ENCODE measurements at places on chromosomes 3 and 15. TPM values are rescaled to one million over a fixed set of nuclear protein-coding genes. Genes with fewer than 3 reads are reported as not detected.
A peak's percentile ranks its signal among the peaks of the same experiment; 100 is the strongest.

Gene NTRK3
- 4.4 TPM for total RNA-seq

Gene ARGFX
- not detected for total RNA-seq

Gene SEMA6D
- 90.6 TPM for total RNA-seq

Gene CACNA1D
- 66.7 TPM for total RNA-seq

- H3K4me3 ChIP-seq, result no peak overlapping the region
- no peaks in the 10 kb centered on the region for H3K4me1 ChIP-seq
- peaks cover 11% of the 10 kb centered on the region for H3K36me3 ChIP-seq
- no peaks in the 10 kb centered on the region for H3K27me3 ChIP-seq
- no peak for DNase-seq
These were observed 23.1 kb downstream of the PLXNB1 start for GRCh38 chr3:48406443-48407431.

- H3K4me1 ChIP-seq, result no peaks in the 10 kb centered on the region
- no peak for DNase-seq
- no peaks in the 10 kb centered on the region for H3K36me3 ChIP-seq
- H3K27ac ChIP-seq, result no peak overlapping the region
These were observed 24.5 kb upstream of the NEDD4 start for GRCh38 chr15:56017920-56018319.

- H3K4me3 ChIP-seq, result no peak overlapping the region
- DNase-seq, result peak; percentile 79
- peaks cover 58% of the 10 kb centered on the region for H3K4me1 ChIP-seq
- peak overlapping the region; percentile 96 for H3K27ac ChIP-seq
- H3K27me3 ChIP-seq, result no peaks in the 10 kb centered on the region
These were observed 2.4 kb downstream of the CSRNP1 start for GRCh38 chr3:39150803-39151631.

- H3K4me1 ChIP-seq, result peaks cover 12% of the 10 kb centered on the region
- peak; percentile 53 for DNase-seq
- H3K27me3 ChIP-seq, result peaks cover 38% of the 10 kb centered on the region
- no peak overlapping the region for H3K4me3 ChIP-seq
- H3K27ac ChIP-seq, result no peak overlapping the region
These were observed 170.2 kb upstream of the TLE3 start for GRCh38 chr15:70267879-70268278.

DNA sequence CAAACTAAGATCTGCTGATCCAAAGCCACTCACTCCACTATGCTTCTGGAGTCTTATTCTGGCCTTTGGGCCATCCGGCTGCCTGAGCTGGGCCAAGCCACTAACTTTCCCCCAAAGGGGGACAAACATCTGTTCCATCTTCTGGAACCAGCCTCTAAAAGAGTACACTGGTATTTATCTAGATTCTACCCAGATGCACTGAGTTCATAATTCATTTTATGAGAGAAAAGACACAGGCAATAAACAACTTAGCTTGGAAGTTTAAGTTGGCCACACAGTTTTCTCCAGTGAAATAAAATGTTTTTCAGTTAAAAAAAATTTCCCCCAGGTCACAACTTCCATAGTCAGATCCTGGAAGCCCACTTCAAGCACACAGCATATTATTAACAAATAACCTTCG lies 80.1 kb upstream of the ARHGEF3 start:
- peaks cover 10% of the 10 kb centered on the region for H3K27me3 ChIP-seq
- H3K4me3 ChIP-seq, result no peak overlapping the region
- no peak for DNase-seq

DNA sequence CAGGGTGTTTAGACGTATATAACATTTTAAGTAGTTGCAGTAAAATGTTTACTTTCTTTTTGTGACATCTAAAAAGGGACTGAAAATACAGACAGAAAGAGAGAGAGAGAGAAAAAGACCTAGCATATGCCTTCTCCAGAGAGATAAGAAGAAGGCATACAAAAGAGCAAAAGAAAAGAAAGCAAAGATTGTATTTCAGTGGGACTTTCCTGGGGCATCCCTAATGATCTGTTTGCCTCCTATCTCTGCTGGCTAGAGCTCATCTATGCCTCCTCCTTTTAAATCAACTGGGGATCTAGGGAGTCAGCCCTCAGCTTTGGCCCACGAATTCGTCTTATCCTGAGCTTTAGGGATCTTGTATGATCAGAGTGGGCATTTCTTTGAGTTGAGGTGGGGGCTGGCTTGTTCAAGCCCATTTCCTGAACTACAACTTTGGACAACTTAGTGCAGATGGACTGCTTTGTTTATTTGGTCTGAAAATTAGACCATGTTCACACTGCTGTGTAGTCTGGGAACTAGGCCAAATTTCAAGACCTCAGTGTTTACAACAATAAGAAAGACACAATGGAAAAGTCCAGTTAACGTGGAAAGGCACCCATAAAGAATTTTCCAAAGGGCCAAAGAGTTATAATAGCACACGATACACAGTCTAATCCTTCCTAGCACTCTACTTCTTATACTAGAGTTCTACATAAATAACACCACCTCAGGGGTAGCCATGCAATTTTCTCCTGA lies 61.0 kb downstream of the ATP8B4 start:
- no peaks in the 10 kb centered on the region for H3K36me3 ChIP-seq
- no peak overlapping the region for H3K4me3 ChIP-seq
- peaks cover 9% of the 10 kb centered on the region for H3K27me3 ChIP-seq
- H3K27ac ChIP-seq, result no peak overlapping the region
- no peak for DNase-seq
- H3K4me1 ChIP-seq, result no peaks in the 10 kb centered on the region

DNA sequence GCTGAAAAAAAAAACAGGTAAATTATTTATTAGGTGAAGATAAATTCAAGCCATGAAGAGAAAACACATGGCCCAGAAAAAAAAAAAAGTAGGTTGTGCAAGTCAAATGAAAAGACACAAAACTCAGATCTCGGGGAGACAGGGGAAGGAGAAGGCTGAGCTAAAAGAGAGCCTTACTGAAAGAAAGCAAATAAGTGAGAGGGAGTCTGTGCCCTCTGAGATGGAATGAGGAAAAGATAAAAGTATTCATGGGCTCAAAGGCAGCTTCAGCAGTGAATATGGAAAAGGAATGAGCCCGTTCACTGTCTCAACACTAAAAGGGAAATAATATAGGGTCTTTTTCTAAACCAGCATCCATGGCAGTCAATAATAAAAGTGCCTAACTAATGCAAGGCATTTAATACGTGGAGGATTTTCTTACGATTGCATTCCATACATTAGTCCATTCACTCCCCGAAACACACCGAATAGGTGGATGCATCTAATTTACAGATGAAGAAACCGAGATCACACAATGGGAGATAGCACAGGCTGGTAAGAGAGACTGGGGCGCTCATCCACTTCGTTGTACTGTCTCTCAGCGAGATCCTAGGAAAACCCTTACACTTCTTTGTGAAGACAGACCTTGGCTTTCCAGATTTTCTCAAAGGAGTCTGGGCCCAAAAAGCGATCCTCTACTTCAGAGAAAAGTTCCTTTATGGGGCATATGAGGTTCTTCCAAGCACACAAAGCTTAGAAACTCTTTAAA lies 1.1 kb downstream of the TFDP2 start:
- H3K27ac ChIP-seq, result peak overlapping the region; percentile 88
- peak overlapping the region; percentile 76 for H3K4me3 ChIP-seq
- peaks cover 13% of the 10 kb centered on the region for H3K4me1 ChIP-seq
- no peaks in the 10 kb centered on the region for H3K27me3 ChIP-seq
- H3K36me3 ChIP-seq, result no peaks in the 10 kb centered on the region

DNA sequence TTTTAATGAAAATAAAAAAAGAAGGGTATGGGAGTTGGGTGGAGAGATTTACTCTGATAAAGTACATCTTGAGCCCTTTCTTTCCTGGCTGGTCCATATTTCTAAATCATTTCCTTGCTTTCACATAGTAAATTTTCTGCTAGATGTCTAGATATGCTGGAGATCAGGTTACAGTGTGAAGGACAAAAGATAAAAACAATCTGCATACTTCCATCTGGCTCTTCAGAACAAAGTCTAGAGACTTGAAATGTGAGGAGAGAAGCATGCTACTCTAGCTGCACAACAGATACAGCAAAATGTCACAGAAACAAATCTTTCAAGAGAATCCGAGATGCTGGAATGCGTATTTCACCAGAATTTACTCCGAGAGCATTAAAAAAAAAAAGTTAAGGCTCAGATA lies 42.2 kb downstream of the FOXP1 start:
- H3K36me3 ChIP-seq, result no peaks in the 10 kb centered on the region
- H3K4me1 ChIP-seq, result peaks cover 28% of the 10 kb centered on the region
- no peak for DNase-seq

DNA sequence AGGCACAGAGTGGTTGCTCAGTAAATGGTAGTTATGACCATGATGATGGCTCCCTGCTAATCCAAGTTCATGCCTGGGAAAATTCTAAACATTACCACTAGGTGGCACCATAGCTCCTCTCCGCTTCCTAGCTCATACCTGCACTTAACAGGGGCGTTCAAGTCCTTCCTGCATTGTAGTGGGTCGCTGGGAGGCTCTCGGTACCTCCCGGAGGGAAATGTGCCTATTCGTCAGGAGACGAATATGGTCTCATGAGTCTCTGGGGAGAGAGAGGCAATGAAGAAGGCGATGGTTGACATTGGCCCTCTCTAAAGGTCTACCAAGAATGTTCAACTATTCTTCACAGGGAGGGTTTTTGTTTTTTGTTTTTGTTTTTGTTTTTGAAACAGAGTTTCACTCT lies 10.9 kb downstream of the MESP1 start:
- no peaks in the 10 kb centered on the region for H3K36me3 ChIP-seq
- DNase-seq, result peak; percentile 83
- H3K4me1 ChIP-seq, result no peaks in the 10 kb centered on the region

DNA sequence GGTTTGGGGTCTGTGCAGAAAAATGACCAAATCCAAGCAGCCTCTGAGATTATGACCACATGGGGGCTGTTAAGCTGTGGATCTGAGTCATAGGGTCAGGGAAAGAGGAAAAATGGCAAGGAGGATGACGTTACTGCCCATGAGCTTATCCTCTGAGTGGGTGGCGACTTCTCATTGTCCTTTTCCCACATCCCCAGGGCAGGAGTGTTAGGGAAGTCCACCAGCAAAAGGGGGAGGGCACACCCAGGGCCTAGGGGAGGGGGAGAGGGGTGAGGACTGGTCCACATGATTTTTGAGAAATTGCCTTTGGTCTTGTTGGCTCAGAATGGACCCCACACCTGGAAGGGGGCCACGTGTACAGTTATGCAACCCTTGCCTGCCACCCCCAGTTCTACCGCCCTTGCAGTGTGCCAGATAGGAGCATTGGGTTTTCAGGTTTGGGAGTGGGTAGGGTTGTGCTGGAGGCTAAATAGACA lies 2.6 kb downstream of the CD276 start:
- DNase-seq, result no peak
- H3K27me3 ChIP-seq, result no peaks in the 10 kb centered on the region
- H3K27ac ChIP-seq, result no peak overlapping the region

DNA sequence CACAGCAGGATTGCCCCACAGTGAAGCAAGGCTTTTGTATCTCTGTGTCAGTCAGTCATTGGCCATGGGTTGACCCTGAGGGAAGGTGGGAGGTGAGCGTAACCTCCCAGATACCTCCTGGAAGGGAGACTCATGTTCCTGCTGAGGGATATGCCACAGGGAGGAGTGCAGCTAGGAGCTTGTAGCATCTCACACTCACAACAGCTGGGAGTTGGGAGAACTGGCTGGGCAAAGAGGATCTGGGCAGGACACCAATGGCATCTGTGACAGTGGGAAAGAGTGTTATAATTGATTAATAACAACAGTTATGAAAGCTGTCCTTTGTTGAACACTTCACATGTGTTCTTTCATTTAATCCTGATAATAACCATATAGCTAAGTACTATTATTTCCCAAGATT lies 171.0 kb downstream of the TLE3 start:
- H3K4me3 ChIP-seq, result no peak overlapping the region
- no peak overlapping the region for H3K27ac ChIP-seq
- DNase-seq, result no peak
- H3K27me3 ChIP-seq, result no peaks in the 10 kb centered on the region

Data from cardiac muscle cell (in vitro differentiated cells and primary cell).